WERI-Rb-1 (cell line): ENCODE measurements at places on chromosomes 13 and 19.

GRCh38 chr19:55643003-55643886 is at the start of gene ZNF581:
Gene ZNF581, plus strand, starts transcription at chr19:55643649. Its CDS starts 923 bp downstream, at chr19:55644572.
- DNase-seq = peak; percentile 69

DNA sequence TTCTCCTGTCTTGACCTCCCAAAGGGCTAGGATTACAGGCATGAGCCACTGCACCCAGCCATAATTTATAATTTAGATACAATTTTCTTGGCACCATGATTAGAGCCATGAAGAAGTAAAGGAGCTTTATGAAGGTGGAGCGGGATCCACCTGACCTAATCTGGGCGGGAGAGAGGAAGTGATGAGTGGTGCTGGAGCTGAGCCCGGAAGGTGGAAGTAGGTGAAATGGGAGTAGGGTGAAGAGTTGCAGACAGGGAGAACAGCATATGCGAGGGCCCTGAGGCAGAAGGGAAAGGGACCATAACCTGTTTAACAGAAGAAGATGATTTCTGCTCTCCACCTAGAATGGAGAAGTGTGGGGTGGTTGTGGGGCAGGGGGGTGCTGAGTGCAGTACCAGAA is 4.2 kb downstream of the BLOC1S3 start:
- no peak for DNase-seq

- DNase-seq = no peak
Measured at GRCh38 chr13:51500687-51501086, 47.9 kb upstream of the INTS6 start.

GRCh38 chr19:58558066-58558622 is at the start of gene UBE2M:
Gene UBE2M, minus strand, starts transcription at chr19:58558611. Its CDS starts 230 bp downstream, at chr19:58558381.
- DNase-seq = peak; percentile 63

- no peak for DNase-seq
Measured at GRCh38 chr13:38871275-38871674, 119.4 kb downstream of the STOML3 start.

GRCh38 chr13:76398425-76398824 is 487.8 kb downstream of the KCTD12 start:
- no peak for DNase-seq

GRCh38 chr13:22735011-22735995 is 445.5 kb upstream of the SGCG start:
- DNase-seq = no peak

GRCh38 chr19:5080030-5080654 is 111.2 kb downstream of the KDM4B start:
- DNase-seq = no peak

DNA sequence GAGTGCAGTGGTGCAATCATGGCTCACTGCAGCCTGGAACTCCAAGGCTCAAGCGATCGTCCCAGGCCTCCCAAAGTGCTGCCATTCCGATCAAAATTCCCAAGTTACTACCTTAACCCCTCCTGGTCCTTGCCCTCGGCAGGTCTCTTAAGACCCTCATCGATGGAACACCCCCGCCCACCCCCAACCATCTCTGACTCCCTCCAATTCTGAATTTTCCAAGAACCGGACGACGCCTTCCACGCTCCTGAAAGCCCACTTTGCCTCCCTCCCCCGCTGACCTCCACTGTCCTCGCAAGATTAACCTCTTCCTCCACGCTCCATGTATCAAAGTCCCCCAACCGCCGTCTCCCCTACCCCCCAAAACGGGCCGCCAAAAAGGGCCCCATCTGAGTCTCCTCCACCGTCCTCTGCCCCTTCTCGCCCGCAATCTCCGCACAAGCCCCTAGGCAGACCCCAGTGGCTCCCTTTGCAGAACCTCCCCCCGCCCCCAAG is 539 bp downstream of the DAPK3 start:
- DNase-seq = no peak

GRCh38 chr13:30577401-30577852 is 40.3 kb upstream of the USPL1 start:
- peak; percentile 12 for DNase-seq

- DNase-seq = no peak
Measured at GRCh38 chr13:104954210-104954609, 1581.3 kb downstream of the EFNB2 start.

DNA sequence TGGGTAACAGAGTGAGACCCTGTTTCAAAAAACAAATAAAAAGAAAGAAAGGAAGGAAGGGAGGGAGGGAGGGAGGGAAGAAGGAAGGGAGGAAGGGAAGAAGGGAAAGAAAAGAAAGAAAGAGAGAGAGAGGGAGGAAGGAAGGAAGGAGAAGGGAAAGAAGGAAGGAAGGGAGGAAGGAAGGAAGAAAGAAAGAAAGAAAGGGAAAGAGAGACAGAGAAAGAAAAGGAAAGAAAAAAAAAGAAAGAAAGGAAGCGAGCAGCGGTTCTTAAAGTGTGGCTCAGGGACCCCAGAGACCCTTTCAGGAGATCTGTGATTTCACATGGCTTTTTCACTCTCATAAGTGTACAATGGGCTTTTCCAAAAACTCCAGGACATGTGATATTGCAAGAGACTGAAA is 9.9 kb upstream of the CADM4 start:
- DNase-seq = no peak

- no peak for DNase-seq
Measured at GRCh38 chr19:2290441-2291184, 8.6 kb upstream of the PEAK3 start.

DNA sequence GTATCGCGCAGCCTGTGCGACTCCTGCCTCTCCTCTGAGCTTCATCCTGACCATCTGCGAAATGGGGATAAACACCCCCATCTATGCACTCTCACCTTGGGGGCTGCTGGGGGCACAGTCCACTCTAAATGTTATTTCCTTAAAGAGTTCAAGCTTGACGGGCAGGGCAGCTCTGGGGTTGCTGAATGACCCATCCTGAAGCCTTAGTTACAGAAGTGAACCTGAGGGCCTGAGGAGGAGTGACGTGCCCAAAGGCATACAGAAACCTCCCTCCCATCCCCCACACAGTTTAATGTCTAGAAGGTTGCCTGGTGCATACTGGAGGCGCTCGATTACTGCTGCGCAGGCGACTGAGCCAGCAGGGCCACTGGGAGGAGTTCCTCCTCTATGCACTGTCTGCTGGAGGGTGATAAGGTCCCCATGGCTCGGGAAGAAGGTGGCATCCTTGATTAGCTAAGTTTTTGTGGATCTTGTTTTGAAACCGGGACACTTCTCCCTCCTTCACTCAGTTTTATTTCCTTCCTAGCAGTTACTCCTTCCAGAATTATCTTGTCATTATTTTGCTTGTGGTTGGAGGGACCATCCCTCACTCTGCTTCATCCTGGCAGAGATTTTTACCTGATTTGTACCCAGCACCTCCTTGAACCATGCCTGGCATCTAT is 572 bp upstream of the FKBP8 start:
- DNase-seq = peak; percentile 57

DNA sequence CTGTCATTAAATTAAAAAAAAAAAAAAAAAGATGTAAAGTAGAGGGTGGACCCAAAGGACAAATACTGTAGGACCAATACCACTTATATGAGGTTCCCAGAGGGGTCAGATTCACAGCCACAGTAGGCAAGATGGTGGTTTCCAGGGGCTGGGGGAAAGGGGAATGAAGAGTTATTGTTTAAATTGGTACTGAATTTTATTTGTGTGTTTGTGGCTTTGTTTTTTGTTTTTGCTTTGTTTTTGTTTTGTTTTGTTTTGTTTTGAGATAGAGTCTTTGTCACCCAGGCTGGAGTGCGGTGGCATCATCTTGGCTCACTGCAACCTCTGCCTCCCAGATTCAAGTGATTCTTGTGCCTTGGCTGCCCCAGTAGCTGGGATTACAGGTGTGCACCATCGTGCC is 17.9 kb upstream of the LSM14A start:
- DNase-seq = no peak

DNA sequence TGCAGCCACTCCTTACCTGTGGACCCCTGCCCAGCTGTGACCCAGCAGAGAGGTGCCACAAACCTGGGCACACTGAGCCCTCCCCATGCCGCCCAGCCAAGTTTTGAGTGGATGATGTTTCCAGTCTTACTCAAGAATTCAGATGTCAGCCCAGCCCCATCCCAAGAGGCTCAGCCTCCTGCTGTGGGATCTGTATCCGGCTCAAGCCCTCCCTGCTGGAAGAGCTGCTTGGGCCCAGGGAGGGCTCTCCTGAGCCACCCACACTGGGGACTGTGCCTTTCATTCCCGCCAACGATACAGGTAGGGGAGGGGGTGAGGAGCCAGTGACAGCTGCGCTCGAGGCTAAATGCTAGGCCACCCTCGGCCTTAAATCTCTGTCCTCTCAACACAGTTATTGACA is 5.9 kb upstream of the SLC7A9 start:
- DNase-seq = peak; percentile 76

GRCh38 chr13:28537171-28537570 is 42.2 kb upstream of the FLT1 start:
- no peak for DNase-seq

DNA sequence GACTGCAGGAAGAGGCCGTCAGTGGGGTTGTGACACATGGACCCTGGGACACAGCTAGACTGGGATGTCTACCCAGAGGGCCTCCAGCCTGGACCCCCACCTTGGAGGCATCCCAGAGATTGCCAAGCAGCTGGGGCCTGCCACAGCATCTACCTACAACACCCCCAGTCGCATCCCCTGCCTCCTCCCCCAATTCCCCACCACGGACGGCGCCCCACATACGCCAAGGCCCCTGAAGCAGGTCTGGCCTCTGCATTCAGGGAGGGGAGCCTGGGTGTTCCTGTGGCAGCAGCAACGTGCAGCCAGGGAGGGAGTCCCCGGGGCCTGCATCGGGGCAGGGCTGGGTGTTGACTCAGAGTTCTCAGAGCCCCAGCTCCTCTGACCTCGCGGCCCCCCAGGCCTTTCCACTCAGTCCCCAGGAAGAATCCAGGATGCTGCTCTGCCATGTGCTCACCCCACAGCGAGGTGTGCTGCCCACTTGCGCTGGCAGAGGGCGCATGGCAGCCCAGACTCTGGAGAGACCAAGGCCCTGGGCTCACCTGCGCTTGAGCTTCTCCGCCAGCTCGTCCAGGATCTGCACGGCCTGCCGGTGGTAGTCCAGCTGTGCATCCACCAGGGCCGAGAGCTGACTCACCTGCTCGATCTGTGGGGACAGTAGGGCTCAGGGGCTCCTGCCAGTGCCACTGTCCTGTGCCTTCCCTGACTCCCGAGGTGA is 19.6 kb downstream of the MPND start:
- DNase-seq = no peak

DNA sequence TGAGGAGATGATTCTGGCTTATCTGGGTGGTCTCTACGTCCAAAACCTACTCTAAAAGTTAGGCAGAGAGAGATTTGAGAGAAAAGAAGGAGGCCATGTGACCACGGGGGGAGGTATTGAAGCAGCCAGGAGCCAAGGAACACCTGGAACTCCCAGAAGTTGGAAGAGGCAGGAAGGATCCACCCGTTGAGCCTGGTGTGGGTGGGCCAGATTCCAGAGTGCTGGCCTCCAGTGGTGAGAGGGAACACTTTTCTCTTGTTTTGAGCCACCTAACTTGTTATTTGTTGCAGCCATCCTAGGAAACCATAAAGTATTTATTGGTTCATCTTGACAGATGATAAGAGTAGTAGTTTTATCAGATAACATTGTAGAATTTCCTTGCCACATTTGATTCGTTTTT is 396.9 kb downstream of the MYO16 start:
- no peak for DNase-seq

GRCh38 chr19:2223391-2223790 is 12.7 kb downstream of the PLEKHJ1 start:
- DNase-seq = no peak
